ENCODE measurements at places on chromosomes 6 and 20. TPM values are rescaled to one million over a fixed set of nuclear protein-coding genes. Genes with fewer than 3 reads are reported as not detected.

DNA sequence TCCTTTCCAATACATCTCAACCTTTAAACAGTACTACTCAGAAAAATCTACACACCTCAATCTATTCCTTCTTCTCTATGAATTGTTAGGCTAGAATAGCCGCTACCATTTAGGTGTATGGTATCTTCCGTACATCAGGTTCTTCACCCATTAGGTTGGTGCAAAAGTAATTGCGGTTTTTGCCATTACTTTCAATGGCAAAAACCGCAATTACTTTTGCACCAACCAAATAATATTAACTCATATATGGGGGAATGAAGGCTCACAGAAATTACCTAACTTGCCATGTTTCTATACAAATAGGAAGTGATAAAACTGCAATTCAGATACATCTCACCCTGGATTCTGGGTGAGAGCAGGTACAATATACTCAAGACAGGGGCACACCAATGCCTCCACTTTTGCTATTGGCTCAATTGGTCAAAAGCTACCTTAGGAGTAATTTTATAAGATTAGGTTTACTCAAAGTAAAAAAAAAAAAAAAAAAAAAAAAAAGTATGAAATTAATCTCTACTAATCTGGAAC is 37.7 kb upstream of the ARHGAP18 start:
- no peak for DNase-seq

- no peak for DNase-seq
Observed at GRCh38 chr20:17614176-17614811, 44.4 kb downstream of the DSTN start.

PDYN gene
- total RNA-seq = not detected

DNA sequence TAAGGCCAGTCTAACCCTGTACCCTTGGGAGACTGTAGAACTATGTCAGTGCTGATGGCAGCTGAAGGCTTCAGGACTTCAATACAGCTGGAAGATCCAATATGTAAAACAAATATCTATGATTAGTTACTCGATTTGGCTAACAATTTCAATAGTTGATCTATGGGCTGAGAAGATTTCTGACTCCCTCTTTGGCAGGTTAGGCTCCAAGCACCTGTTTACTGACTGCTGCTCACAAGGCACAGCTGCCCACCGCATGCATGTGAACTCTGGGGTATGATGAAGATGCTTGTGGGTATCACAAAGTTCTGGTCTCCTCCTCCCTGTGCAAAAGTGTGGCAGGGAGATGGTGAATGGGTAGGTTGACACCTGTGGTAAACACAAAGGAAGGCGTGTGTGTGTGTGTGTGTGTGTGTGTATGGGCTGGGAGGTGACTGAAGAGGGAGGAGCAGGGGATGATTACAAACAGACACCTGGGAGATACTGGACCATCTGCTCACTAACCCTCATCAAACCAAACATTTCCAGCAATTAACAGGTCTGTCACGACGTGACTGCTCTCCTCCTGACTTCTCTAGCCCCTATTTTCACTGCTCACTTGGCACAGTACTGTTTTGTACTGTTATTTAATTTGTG is 18.1 kb downstream of the ELMO2 start:
- no peak for DNase-seq

ME1 gene
- total RNA-seq = 13.8 TPM

GRCh38 chr20:9613871-9614270 is 99.5 kb downstream of the LAMP5 start:
- no peak for DNase-seq

TMEM217 gene
- total RNA-seq = 4.0 TPM

DNA sequence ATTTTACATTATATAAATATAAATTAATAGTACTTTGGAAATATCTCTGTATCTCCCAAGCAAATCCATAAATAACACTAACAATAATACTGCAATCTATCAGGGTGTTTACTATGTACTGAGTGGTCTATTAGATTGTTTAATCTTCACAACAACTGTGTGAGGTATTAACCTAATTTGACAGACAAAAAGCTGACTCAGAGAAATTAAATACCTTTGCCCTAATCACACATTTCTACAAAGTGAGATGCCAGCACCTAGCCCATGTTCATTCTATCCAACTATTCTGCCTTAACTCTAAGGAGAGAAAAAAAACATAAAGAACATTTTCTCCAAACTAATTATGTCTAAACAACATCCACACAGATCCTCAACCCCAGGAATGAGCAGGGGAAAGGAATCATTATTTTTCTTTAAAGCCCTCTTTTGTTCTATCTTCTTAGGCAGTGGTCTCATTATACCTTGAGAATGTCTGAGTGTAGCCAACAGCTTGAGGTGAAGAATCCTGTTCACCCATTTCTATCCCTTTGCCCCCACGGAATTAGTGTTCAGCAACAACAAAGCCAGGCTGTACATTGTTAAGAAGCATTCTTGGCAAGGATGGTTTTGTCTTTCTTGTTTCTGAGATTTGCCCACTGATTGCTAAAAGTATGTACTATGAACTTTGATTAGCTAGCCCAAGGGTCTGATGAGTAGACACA is 42.7 kb downstream of the PRL start:
- DNase-seq = no peak

ENPP4 gene
- 9.8 TPM for total RNA-seq

DNA sequence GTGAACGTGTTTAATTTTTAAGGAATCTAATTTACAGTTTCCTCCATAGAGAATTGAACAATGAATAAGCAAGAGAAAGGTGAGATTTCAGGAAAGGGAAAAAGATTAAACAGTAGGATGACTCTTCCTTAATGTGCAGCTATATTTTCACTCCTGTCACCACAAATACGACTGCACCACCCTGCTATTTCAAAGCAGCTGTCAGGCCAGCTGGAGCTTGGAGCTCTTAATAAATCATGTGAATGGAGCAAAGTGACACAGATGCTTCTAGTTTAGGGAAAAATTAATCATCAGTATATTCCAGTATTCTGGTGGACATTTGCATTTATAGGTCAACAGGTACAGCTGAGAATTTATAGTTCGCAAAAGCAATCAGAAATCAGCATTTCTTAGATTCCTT is 56.5 kb upstream of the PKIB start:
- no peak for DNase-seq

DNA sequence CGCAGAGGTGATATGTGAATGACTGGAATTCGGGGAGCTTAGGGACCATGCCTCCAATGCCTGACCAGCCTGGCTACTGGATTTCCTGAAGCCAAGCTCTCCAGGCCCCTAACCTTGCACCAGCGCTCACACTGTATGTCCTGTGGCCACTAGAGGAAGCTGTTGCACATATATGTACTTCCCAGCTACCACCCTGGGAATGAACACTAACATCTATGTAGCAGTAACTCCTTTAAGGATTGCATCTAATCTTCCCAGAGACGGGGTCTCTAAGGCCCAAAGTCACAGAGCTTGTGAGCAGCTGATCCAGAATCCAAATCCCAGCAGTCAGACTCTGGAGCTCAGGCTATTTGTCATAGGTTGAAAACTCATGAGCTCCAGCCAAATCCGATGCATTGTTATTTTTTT is 20.4 kb upstream of the BPIFB1 start:
- peak; percentile 7 for DNase-seq

DNA sequence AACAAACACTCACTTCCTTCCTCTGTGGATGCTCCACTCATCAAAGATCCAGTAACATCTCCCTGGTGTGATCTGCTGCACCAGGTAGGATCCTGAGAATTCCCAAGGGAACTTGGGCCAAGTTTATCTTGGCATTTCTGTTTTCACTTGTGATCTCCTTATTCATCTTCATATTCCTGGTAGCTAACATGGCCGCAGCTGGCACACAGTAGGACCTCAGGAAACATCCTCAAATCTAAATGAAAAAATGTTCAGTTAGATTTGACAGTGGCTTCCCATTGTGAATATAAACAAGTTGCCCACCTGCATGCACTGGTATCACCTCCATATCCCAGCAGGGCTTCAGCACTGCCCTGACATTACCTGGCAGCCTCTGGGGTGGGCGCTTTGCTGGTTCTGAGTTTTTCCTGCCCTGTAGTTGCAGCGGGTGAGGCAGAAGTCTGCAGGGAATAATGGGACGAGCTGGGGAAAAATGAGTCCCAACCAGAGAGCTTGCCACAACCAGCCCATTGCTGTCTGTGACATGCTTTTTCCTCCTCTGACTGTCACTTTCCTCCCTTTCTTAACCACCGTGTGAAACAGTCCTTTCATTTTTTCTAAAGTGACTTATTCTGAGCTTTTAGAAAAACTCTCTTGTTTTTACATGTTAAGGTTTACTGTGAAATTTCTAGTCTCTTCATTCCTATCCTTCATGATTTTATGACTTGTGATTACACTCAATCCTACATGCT is 9.4 kb upstream of the DSTN start:
- no peak for DNase-seq

DNA sequence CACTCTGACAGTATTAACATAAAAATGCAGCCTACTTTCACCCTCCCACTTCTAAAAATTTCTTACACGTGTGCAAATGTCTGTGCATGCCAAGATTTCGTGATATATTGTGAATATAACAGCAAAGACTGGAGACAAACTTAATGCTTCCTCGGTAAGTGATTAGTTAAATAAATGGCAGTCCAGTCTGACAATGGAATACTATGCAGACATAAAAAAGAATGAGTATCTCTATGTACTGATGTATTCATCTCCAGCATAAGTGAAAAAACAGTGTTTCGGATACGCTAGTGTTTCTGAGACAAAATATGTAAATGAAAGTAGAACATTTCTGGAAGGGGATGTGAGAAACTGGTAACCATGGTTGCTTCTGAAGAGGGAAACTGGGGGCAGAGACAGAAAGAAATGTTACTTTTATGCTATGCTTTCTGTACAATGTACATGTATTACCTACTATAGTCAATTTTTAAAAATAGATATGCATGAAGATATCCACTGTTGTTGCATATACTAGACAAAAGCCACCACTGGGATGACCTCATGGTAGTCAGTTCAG is 7.0 kb downstream of the SLC22A23 start:
- DNase-seq = no peak

- DNase-seq = no peak
Observed at GRCh38 chr6:80862756-80863155, 756.3 kb downstream of the BCKDHB start.

ENPP1 gene
- 1.2 TPM for total RNA-seq

- no peak for DNase-seq
Observed at GRCh38 chr20:54479138-54479906, 3.9 kb downstream of the DOK5 start.

DNA sequence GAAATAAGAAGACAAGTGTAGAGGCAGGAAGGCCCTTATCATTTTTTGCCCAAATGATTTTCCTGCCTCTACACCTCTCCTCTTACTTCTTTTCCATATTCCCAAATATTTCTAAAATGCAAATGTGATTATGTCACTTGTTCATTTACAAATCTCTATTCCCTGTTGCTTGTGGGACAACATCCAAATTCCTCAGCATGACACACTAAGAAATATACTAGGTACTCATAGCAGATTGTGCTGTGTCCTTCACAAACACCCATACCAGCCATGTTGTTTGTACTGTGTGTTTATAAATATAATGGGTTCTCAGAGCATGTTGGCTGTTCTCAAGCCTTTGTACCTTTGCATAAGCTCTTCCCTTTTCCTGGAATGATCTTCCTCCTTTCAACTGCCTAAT is 17.7 kb upstream of the FYN start:
- DNase-seq = no peak

PPIL6 gene
- total RNA-seq = 1.6 TPM

DNA sequence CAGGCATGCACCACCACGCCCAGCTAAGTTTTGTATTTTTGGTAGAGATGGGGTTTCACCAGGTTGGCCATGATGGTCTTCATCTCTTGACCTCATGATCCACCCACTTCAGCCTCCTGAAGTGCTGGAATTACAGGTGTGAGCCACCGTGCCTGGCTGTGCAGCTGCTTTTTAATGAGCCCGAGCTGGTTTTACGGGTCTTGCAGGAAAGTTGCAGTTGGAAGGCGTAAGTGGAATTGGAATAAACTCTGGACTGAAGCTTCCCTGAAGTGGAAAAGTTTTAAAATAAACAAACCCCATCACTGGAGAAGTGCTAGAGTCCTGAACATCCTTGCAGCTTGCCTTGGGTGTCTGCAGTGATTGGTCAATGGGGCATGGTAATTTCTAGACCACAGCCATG is 40.4 kb downstream of the KIF25 start:
- no peak for DNase-seq

DNA sequence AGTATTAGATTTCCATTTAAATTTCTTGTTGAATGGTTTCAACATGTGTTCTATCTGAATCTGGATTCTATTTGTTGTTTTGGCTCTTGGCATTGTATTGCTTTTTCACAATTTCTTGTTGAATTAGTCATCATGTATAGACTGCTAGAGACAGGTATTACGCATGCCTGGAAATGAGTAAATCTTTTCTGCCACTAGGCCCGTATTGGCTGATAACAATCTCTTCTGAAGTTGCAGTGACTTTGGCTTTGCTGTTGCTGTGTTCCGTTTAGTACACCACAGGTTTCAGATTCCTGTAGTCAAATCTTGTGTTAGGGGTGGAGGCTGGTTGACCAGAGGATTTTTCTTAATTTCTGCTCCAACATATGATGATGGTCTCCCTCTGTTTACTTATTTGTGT is 1339.4 kb downstream of the GRIK2 start:
- DNase-seq = no peak

DNA sequence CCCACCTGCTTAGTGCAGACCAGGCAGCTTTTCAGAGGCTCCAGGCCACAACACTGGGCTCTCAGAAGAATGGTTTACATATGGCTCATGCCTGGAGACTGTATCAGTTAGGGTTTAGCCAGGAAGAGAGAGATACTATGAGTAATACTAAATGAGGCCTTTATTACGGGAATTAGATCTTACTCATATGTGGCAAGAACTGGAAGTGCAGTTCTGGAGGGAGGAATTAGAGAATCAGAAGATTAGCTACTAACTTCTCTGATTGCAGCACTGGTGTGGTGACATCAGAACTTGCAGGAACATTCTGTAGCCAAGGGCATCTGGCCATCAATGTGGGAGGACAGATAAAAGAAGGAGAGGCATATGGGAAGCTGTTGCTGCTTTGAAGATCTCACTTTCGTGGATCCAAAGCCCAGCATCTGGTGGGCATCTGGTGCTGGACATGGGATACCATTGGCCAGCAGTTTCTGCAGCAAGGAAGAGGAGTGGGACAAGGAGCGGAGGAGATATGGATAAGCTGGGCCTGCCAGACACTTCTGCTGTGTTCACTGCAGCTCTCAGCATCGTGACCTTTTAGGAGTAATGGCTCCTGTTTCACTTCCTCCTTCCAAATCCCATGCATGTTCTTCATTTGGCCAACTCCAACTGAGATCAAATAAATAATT is 248.5 kb downstream of the BTBD3 start:
- peak; percentile 59 for DNase-seq

KHDC1L gene
- total RNA-seq = not detected

SUMO4 gene
- total RNA-seq = not detected

Measured in kidney epithelial cell (primary cell).